NCI-H2171 (cell line): ENCODE measurements at places on chromosomes 1 and 21.

GRCh38 chr1:43274804-43275180 lies 5.0 kb downstream of the TMEM125 start:
- no peak for DNase-seq

GRCh38 chr1:156726549-156727226 lies 1.6 kb upstream of the METTL25B start:
- DNase-seq, result peak; percentile 20

DNA sequence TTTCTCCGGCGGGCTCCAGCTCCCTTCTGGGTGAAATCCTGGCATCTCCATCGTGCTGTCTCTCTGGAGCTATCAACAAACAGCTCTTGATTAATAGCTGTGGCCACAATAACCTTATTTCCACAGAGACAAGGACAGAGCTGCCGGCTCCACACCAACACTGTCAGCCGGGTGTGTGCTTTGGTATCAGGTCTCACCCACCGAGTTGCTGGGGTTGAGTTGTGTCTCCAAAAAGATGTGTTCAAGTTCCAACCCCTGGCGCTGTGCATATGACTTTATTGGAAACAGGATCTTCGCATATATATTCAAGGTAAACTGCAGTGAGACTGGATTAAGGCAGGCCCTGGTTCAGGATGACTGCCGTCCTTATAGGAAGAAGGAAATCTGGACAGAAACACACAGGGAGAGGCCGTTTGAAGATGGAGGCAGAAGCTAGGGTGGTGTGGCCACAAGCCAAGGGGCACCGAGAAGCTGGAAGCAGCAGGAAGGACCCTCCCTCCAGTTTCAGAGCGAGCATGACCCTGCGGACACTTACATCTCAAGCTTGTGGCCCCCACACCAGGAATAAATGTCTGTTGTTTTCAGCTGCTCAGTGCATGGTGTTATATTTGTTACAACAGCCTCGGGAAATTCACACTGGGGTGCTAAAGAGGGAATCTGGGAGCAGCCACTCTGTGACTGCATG lies 88.4 kb upstream of the TMPRSS2 start:
- DNase-seq, result no peak

DNA sequence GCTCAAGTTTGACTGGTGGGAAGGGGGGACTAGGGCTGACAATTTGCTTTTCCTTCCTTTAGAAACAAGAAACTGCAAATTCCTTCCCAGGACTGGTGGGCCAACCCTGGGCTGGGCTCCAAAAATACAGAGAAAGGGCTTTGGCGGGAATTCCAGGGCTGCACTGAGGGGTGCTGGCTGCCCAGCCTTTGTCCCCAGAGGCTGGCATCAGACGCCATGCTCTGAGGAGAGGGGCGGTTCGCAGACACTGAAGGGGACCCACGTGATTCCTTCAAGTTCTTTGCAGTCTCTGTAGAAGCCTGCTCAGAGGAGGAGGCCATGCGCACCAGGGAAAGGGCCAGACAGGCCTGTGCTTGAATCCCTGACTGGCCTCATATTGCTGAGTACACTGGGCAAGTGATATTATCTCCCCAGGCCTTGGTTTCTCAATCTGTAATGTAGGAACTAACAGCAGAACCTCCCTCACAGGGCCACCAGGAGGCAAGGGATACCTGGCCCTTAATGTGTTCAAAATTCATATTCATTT lies 119.5 kb downstream of the EPHB2 start:
- DNase-seq, result no peak

GRCh38 chr1:117930484-117930883 lies 945 bp downstream of the WDR3 start:
- no peak for DNase-seq

DNA sequence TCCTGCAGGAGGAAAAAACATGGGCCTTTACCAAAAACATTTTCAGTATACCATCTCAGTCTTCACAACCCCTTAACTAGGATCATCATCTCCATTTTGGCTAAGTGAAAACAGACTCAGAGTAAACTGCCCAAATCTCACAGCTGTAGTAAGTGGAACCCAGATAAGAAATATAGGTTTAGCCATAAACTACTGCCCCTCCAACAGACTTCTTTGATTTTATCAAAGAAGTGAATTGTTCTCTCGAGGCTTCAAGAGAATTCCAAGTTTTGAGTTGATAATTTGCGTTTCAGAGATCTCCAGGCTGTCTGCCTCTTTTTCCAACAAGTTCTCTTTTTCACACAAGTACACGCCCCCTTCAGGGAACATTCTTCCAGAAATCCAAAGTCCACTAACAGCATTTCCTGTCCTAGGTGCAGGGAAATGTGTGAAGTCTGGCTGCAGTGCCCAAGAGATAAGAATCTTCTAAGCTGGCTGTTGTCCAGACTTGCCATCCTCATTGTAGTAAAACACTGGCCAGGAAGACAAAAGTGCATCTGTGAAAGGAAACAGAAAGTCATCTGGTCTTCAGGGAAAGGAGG lies 30.8 kb downstream of the RNF19B start:
- no peak for DNase-seq

- no peak for DNase-seq
Observed at GRCh38 chr1:233379869-233380438, 52.4 kb downstream of the MAP3K21 start.

- no peak for DNase-seq
Observed at GRCh38 chr1:197663162-197663953, 111.9 kb downstream of the DENND1B start.

DNA sequence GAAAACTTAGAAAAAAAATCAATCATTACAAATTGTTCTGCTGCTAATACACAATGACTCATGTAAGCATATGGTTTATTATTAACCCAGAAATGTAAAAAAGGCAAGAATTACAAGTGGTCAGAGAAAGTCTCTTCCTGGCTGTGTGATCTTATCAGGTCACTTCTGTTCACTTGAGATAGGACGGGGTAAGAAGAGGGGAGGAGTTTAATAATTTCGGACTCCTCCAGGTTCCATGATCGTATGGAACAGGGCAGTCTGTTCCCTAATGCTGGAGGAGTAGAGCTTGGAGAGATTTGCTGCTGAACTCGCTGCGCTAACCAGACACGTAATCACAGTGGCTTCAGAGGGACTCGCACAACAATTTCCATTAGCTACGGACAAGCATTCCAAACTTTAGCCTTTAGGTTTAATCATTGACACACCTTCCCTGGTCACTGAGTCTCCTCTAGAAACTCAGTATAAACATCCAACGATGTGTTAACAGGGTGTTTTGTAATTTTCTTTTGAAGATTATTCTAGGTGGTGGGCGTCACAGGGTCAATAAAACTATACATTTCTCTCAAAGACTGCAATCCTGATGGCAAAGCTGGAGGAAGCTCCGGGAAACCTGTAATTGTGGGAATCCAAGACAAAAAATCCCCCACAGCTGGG lies 1.3 kb downstream of the CRYZ start:
- no peak for DNase-seq

- DNase-seq, result no peak
Observed at GRCh38 chr1:239008568-239008967, 377.8 kb upstream of the CHRM3 start.

GRCh38 chr1:228691926-228692325 lies 43.4 kb upstream of the RHOU start:
- DNase-seq, result peak; percentile 24

- DNase-seq, result no peak
Observed at GRCh38 chr21:38067086-38067739, 151.0 kb upstream of the KCNJ6 start.
